ENCODE measurements at places on chromosomes 2 and 18.

DNA sequence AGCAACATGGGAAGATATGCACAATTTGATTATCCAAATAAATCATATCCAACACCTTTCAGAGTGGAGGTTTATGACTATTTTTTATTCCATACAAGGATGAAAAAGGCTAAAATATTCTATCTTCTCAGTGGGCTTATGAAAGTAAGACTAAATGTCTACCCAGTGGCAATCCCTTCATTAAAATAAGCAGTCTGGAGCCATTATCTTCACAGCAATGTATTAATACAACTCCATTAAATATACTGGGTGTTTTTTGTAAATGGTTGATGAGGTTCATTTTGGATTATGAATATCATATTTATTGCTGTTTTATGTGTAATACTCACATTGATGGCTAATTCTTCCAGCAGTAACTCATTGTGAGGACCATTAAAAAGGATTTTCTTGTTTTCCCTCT is 352.7 kb upstream of the SOX11 start:
- no peak for DNase-seq

DNA sequence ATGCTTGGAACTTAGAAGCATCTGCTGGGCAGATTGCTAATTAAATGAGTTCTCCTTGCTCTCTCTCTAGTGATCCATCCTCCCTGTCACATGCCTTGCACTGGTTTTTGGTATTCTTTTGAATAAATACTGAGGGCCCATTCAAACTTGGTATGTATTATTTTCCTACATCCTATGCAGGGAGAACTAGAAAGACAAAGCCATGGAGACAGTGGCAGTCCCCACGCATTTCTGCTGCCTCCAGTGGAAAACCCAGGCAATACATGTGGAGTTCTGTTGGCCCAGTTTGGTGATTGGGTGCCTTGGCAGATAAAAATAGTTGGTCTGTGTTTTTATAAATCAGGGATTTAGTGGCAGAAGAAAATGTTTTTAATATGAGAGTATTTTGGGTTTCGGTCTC is 68.7 kb downstream of the DIS3L2 start:
- peak; percentile 6 for DNase-seq

DNA sequence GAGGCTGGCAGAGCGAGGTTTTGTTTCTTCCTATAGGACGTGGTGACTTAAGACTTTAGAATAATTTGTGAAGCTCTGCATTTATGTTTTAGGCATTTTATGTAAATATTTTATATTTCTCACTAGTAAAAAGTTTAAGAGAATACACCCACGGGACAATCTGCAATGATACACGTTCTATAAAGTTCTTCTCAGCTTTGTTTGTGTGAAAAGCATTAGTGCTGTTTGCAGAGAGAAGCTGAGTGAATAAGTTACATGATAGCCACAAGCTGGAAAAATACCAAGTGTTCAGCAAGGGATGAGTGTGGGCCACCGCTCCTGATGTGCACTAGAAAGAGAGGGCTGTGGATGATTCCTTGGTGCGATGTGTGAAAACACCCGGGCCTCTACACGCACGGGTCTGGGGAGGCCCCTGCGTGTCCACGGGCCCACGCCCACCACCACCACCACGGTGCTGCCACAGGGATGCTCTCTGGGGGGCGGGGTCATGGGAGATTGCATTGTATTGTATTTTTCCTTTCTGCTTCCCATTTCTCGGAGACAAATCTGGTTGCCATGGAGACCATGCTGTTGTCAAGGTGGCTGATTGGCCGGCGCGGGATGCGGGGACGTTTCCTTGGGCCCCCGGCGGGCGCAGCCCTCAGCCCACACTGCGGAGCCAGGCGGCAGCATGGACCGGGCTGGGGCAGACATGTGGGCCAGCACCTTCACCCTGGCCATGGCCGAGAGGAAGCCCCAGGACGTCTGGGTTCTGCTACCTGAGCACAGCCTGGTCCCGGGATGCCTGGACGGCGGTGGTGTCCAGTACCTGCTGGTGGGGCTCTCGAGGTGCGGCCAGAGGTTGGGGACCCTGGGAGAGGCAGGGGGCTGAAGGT is at the start of gene RTP5:
Gene RTP5 (plus strand): TSS at position 643 of the 875 bp plus-strand sequence. CDS start 28 bp downstream, at position 671.
- no peak for DNase-seq

DNA sequence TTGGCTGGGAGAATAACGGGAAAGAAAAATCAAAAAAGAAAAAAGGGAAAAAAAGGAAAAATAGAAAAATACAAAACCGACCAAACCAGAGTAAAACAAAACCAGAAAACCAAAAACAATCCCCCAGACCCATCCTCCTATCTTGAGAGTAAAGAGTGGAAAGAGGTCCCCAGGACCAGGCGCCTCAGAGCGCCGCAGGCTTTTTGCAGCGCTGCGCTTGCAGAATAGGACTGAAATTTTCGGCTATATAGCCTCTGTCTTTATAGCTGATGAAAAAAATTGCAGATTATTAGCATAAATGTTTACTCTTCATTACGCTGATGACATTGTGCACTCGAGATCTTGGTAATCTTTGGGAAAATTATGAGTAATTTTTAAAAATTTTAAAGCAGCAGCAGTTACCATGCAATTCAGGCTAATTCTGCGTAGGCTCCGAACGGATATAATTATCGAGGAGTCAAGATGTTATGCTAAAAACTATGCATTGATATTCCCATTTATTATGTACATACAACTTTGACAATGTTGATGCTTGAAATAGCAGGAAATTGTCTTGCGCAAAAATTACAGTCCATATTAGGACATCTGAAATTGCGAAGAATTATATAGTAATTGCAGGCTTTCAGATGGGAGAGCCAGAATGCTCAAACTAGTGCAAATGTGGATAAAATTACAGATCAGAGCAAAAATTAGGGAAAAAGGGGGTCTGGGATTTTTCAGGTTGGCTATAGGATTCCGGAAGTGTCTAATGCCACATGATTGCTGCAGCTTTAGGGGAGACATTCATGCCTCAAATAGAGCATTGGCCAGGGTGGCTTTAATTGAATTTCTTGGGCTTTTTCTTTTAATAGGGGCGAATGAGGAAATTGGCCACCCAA is 8.3 kb downstream of the DLX1 start:
- no peak for DNase-seq

GRCh38 chr18:48589797-48590519 is 51.1 kb downstream of the CTIF start:
- DNase-seq: no peak

DNA sequence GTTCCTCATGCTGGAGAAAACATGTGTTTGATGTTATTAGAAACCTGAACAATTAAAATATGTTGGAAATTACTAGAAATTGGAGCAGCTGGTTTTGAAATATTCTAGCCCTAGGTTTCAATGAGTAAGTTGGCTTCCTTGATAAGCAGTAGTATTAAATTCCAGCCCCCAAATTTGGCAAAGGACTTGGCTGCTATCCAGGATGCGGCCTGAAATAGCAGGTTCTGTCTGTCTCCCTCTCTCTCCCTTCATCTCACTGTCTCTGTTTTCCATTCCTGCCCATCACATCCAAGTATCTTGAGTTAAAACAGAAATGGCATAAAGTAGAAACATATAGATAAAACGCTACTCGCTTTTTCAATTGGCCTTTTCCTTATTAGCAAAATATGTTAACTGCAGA is 20.9 kb upstream of the GPR45 start:
- no peak for DNase-seq

DNA sequence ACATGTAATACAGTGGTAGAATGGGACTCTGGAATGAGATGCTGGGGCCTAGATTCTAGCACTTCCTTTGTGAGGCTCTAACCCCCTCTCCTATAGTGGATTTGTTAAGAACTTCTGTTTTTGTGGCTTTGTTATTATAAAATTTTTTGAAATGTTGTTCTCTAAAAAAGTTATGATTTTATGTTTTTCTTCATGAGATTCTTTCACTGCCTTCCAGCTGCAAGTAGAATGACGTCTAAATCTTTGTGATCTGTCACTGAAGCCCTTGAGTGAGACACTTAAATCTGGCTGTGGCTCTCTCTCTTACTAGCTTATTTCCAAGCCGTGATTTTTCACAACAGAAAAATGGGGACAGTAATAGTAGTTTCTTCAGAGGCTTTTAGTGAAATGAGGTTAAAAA is 1.6 kb downstream of the CASP8 start:
- no peak for DNase-seq

GRCh38 chr2:227308784-227309183 is 16.3 kb upstream of the MFF start:
- DNase-seq: no peak

Data from RKO (cell line).